ENCODE measurements at places on chromosomes 7 and 10.

GRCh38 chr10:121081306-121081705 is 230.1 kb downstream of the WDR11 start:
- no peak for DNase-seq

GRCh38 chr10:90857635-90858460 is at the start of gene HTR7:
Gene HTR7 (minus strand): TSS chr10:90858039. CDS start chr10:90857671, 368 bp downstream.
- peak; percentile 62 for DNase-seq

DNA sequence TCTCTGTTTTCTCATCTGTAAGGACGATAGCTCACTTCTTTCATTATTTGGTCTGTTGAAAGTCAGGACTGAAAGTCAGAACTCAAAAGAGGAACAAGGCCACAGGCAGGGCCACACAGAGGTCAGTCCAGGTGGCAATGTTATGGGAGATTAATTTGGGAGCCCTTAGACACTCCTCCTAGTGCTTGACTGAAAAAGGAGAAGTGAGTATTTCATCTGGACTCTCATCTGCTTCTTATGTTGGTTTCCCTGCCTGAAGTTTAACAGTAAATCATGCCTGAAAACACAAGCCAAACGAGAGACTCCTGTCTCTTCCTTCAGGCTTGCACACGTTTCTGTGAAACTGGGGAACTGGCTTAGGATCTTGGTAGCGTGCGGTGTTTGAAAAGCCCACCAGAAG is 248.5 kb downstream of the BUB3 start:
- DNase-seq: no peak

- no peak for DNase-seq
Measured at GRCh38 chr7:43868681-43869005, 674 bp downstream of the MRPS24 start.

- no peak for DNase-seq
Measured at GRCh38 chr10:7696545-7696944, 6.6 kb upstream of the ITIH2 start.

DNA sequence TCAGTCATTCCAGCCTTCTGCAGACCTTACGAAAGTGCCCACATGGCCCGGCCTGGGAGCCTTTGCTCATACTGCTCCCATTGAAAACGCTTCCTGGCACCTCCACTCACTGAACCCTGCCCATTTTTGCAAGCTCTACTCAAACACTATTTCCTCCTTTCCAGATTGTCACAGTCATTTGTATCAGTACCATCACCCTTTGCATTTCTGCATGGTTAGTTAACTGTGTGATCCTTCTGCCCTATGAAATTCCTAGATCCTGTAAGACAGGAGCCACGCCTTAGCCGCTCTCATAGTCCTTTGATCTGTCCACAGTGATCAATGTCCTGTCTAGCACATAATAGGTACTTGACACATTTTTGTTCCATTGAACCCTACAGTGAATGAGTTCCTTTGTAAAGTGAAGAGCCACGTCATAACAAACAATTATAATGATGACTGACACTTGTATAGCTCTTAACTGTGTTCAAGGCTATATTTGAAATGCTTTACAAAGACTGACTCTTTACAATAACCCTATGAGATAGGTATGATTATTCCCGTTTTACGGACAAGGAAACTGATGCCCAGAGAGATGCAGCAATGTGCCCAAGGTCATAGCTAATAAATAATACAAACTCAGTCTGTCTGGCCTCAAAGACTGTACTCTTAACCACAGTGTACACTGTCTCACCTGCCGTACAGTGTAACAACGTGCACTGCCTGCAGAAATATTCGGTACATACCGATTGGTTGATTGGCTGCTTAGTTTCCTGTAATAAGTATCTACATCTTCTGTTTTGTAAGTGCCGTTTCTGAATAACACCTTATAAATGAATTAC is 16.6 kb upstream of the ITIH2 start:
- DNase-seq: no peak

DNA sequence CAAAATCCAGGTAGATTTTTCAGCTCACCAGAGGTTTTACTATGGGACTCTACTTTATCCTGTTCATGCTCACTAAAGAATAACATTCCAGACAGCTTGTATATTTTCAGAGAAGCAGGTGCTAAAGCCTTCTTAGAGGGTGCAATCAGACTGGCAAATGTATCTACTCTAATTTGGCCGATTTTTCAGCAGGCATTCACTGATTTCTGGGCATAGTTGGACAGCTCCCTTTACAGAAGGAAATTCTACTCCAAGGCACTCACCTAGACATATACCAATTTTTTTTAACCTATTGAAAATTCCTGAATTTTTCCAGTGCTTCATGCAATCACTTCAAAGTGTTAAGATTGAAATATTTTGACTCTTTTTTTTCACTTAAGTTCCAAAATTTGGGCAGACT is 3.8 kb upstream of the CNTNAP2 start:
- no peak for DNase-seq

DNA sequence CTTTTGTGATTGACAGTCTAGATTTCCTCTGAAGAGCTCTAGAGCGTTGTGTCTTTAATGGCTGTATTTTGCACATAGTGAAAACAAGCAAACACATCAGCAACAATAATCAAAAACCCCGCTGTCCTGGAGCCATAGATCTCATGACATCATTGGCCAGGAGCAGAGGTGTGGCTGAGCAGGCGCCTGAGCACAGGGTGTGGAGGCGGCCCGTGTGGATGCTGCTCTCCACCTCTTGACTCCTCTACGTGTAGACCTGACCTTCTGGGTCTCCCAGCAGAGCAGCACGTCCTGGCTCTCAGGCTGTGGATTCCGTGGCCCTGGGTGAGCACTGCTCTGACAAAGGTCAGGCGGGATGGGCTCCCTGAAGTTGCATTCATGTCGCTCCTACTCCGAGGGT is 63.0 kb upstream of the INSYN2A start:
- no peak for DNase-seq

- no peak for DNase-seq
Measured at GRCh38 chr10:43254881-43255633, 11.8 kb downstream of the RASGEF1A start.

- DNase-seq: no peak
Measured at GRCh38 chr7:101940830-101941229, 123.4 kb downstream of the CUX1 start.

DNA sequence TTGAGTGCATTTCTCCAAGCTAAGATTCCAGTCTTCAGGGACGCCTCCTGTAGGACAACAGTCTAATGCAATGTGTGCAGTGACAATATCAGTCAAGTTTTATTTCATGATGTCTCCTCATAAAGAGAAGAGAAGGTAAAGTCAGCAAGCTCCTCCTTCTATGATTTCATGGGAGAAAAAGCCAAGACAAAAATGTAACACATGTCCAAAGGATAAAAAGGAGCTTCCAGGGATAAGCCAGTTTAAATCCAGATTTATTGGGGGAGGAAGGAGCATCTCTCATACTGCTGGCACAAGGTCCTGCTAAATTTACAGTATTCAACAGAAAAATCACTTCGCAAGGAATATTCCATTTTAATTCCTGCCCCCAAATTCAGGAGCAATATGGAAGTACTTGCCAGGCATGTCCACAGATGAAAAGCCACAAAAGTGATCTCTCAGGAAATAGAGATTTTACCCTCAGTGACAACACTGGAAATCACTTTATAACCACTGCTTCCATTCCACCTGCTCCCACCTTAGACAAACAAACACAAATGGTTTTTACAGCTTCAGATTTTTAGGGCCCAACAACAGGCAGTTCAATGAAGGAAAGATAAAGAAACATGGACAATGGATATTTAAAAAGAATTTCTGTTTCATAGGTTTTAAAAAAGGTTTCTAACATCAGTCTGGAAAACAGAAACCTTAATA is 677.5 kb upstream of the C7orf33 start:
- DNase-seq: no peak

- DNase-seq: peak; percentile 56
Measured at GRCh38 chr7:127588697-127589482, 679 bp downstream of the ARF5 start.

DNA sequence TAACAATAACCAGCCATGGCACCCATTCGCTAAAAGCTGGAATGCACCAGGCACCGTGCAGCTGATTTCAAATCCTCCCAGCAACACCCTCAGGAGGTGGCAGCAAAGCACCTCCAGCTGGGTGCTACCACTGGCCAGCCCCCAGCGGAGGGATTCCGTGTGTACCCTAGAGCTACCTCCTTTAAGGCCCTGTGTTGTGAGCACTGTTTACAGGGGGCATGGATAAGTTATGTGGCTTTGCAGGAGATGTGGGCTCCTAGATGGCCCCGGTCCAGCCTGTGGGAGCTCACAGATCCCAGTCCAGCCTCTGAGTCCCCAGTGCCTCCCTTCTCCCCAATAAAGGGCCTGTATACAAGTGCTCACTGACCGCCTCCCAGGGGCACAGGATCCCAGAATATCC is 27.1 kb downstream of the TNRC18 start:
- no peak for DNase-seq

DNA sequence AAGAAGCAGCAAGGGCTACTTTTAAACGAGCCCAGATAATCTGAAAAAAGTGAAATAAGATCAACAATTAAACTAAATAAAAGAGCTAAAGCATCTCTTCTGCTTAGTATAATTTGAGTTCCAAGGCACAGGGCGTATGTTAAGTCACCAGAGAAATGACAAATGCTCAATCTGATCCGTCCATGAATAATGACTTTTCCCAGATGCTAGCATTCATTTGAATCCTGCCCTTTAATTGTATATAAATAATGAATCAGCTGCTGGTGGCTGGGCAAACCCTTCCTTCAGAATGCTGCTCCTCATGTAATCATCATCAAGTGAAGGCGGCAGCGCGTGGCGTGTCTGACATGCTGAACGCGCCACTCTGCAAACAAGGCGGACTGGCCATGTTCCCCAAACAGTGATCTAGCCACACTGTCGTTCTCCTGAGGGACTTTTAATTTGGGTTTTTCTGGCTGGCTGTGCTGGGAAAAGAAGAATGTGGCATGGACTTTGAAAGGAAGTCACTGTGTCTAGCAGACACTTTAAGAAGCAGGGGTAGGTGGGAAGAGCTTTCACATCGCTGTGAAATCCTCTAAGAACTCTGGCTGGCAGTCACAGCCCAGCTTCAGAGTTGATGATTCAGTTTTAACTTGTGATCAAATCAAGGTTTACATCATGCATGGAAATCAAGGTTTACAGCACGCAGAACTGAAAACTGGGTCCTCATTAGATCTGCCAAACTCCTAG is 70.7 kb downstream of the BEND7 start:
- no peak for DNase-seq

DNA sequence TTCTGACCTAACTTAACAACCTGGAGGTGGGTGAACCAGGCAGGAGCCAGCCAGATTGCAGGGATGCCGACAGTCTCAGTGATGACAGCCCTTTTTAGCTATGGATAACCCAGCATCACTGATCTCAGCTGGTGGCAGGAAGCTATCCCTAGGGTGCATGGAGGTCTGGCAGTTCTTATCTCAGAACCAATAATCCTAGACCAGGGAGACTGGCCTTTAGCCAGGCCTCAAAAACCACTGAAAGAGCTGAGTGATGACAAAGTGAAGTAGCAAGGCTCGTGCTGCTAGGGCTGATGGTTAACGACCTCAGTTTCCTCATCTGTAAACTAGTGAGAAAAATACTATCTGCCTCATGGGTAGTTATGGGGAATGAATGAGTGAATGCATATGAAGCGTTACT is 112.5 kb downstream of the RALA start:
- no peak for DNase-seq

- DNase-seq: no peak
Measured at GRCh38 chr10:129345763-129346162, 121.3 kb upstream of the MGMT start.

DNA sequence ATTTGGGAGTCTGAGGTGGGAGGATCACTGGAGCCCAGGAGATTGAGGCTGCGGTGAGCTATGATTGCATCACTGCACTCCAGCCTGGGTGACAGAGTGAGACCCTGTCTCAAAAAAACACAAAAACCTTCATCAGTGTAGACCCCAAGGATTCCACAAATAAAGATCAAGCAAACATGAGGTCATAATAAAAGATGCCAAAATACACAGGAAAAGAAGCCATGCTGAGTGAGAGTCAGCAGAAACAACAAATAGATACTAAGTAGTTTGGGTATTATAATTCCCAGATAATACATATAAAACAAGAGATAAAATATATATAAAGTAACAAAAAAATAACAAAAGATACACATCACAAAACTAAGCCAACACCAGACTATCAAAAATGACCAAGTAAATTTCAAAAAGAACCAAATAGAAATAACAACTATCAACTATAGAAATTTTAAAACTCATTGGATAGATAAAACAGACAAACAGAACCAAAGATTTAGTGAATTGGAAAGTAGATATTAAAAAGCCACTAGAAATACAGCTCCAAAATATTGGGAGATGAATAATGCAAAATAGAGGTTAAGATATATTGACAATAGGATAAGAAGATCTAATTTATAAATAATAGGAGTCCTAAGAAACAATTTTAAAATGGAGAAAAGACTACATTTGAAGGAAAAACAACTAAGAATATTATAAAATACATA is 48.9 kb upstream of the FHIP2A start:
- DNase-seq: no peak

GRCh38 chr10:128854963-128855362 is 612.1 kb upstream of the MGMT start:
- DNase-seq: no peak

DNA sequence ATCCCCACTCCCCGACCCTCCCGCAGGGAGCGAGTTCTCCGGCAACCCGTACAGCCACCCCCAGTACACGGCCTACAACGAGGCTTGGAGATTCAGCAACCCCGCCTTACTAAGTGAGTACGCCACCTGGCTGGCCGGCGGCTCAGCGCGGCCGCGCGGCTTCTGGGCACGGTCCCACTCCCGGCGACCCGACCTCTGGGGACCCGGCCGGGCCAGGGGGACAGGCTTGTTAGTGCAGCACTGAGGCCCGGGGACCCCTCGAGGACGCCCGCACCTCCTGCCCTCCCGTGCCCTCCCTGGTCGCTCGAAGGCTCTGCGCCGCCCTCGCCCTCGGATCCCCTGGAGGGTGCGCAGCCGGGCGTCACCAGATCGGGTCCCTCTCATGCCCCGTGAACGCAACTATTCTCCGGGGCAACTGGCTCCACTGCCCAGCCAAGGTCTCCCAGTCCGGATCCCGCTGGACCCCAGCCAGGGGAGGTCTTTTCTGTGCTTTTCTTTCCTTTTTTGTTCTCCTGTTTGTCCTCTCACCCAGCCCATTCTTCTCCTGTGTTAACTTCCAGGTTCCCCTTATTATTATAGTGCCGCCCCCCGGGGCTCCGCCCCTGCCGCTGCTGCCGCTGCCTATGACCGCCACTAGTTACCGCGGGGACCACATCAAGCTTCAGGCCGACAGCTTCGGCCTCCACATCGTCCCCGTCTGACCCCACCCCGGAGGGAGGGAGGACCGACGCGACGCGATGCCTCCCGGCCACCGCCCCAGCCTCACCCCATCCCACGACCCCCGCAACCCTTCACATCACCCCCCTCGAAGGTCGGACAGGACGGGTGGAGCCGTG is 81.8 kb downstream of the PAX2 start:
- DNase-seq: no peak

- no peak for DNase-seq
Measured at GRCh38 chr10:133442191-133442966, 11.4 kb upstream of the SCART1 start.

- no peak for DNase-seq
Measured at GRCh38 chr7:88628363-88629085, 131.0 kb upstream of the ZNF804B start.

GRCh38 chr10:67666416-67667034 is 29.5 kb downstream of the CTNNA3 start:
- no peak for DNase-seq
